Activated T-helper 2 cell treated with anti-CD3 and anti-CD28 coated beads, Interferon-gamma antibody, Interleukin-2, Interleukin-4, amounts not matched to agents 10 μg/mL and 5 μg/mL and 100 μg/mL, durations not matched to agents 14 hours and 24 hours and 36 hours (primary cell): ENCODE measurements at places on chromosomes 1 and 21. TPM values are rescaled to one million over a fixed set of nuclear protein-coding genes. Genes with fewer than 3 reads are reported as not detected.

- no peak for DNase-seq
Observed at GRCh38 chr1:231411036-231411531, 11.0 kb downstream of the EGLN1 start.

DNA sequence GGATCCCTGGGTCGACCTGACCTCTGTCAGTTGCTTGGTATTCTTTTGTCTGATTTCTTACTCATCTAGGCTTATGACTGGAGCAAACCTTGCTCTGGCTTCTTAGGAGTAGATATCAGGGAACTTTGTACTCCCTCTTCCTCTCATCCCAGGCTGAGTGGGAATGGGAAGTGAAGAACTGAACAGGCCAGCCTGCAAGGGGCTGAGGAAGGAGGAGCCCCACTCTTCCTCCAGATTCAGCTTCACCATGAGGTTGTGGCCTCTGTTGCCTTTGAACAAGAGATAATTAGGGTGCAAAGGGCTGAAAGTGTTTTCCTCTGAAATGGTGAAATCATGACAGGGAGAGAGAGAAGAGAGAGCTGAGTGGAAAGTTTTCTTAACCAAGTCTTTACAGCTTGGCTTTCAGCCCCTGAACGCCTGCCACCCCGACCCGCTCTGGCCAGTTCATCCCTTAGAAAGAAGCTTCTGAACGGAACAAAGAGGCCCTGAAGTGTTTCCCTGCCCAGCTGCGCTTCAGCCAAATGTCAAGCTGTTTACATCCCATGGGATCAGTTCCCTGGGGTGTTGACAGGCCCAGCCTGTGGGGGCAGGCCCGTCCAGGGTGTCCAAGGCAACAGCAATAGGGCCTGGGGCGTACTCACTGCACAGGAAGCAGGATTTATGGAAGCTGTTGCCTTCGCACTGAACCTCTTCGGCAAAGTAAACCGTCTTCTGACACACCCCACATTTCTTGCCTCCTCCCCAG is 11.2 kb downstream of the CSRP1 start:
- no peak for DNase-seq

DNA sequence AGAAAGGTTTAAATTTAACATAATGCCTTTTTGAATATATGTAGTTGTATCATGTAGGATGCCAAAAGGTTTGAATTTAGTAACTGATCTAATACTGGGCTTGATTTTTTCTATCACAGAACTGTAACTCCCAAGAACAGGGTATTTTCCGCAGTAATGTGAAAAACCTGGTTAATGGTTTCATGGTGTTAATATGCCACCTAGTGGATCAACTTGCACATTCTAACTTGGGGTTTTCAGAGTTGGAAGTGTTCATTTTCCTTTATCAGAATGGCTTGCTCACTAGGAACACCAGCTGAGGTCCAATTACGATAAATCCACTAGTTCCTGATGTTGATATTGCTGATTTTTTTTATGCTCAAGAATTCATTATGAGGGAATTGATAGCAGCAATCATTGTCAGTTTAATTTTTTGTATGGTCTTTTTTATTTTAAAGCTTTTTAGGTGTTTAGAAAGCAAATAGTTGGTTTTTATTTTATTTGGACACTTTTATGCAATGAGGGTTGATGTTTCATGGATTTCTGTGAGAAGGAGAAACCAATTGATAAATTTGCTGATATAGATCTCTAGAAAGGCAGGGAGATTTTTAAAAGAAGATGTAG is 157.2 kb downstream of the PLA2G4A start:
- no peak for DNase-seq

The KISS1 gene
- total RNA-seq = not detected in 2 replicates

DNA sequence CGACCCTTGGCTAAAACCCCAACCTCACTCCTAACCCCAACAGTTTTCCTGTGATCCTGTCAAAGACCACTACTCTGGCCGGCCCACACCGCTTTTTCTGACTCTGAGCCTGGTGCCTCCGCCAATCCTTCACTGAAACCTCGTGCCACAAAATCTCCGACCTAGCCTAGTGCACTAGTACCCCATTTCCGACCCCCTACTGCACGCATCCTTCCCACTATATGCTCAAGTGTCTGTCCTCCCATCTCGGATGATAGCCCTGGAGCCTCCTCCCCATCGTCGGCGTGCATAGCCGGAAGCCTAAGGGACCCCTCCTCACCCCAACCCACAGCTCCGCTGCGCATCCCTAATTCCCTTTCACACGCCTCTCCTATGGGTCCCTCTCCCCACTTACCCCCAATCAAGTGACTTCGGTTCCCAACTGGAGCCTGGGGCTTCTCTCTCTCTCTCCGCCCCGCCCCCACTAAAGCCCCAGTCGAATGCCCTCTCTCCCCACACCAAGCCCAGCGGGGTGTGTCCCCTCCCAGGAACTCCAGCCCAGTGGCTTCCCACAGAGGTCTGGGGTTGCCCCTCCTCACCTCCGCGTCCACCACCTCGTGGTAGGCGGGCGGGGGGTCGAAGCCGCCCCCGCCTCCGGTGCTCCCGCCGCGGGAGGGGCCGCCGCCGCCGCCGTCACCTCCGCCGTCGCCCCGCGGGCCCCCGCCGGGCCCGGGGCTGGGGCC is 791 bp downstream of the USP24 start:
- DNase-seq = peak; percentile 17

- no peak for DNase-seq
Observed at GRCh38 chr21:38171723-38172344, 85.0 kb upstream of the KCNJ15 start.

DNA sequence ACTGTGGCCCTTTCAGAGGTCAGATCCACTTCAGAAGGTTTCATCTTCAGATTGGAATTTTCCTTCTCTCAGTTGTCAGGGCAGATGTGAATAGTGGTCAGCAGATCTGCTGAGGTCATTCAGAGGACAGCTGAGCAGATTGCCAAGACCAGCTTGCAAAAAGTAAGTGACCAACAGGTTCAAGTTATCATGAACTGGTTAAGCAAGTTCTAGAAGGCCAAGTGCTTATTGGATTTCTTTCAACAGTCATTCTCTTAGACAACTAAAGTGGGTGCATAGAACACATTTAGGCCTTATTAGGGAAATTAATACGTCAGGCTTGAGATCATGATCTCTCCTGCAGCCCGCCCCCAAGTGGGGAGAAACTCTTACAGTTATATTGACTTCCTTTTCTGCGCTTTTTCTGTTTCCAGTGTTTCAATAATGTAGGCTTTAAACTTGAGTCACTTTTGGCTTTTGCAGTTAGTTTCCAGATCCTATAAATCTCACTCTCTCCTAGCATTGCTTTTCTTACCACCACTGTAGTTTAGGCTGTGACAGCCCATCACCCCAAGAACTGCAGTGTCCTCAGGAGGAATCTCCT is 96.4 kb downstream of the C1orf21 start:
- DNase-seq = no peak

- no peak for DNase-seq
Observed at GRCh38 chr21:46551636-46552241, 53.1 kb downstream of the S100B start.

DNA sequence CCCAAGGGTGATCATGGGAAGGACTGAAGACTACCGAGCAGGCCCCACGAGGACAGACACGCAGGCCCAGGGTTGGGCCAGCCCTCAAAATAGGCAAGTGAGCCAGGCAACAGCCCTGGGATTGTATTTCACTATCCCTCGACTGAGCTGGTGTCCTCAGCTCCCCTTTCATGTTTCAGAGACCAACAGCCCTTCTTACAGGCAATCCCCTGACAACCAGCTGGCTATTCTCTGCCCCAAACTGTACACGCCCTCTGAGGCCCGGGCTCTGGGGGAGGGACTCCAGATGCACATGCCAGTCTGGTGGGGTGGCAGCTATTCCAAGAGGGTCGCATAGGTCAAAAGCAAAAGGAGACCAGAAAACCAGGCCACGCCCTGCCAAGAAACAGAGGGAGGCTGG is 243.0 kb downstream of the TOMM20 start:
- no peak for DNase-seq

The SELP gene
- total RNA-seq = 0.16 and 0.25 TPM in 2 replicates

- no peak for DNase-seq
Observed at GRCh38 chr1:155195201-155196102, 12.2 kb downstream of the THBS3 start.

GRCh38 chr1:76690766-76691165 is 176.5 kb upstream of the ST6GALNAC5 start:
- DNase-seq = no peak

The ANKRD65 gene
- not detected in 2 replicates for total RNA-seq

DNA sequence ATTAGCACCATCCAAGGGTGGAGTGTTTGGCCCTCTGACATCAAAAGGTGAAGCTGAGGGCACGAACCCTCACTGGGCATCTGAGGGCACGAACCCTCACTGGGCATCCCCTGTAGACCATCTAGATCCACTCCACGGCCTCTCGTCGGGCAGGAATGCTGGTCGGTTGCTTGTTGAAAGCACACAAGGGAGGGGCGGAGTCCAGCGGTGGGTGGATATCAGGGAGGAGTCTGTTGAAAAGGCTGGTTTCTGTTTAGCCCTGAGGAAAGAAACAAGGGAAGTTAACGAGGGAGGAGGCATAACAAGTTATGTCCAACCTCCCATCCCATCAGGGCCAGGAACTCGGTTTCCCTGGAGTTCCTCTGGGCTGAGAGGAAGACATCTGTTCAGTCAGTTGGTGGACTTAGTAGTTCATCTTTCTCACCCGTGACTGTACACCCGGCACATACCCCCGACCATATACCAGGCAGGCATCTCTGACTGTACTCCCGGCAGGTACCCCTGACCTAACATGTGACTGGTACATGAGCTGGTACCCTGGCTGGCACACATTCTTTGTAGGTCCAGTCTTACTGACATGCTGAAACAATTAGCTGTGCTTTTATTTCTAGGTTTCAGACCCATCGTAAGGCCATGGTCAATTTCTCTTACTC is 32.1 kb upstream of the PDE9A start:
- no peak for DNase-seq

GRCh38 chr1:91591175-91591974 is 90.7 kb downstream of the CDC7 start:
- peak; percentile 16 for DNase-seq

DNA sequence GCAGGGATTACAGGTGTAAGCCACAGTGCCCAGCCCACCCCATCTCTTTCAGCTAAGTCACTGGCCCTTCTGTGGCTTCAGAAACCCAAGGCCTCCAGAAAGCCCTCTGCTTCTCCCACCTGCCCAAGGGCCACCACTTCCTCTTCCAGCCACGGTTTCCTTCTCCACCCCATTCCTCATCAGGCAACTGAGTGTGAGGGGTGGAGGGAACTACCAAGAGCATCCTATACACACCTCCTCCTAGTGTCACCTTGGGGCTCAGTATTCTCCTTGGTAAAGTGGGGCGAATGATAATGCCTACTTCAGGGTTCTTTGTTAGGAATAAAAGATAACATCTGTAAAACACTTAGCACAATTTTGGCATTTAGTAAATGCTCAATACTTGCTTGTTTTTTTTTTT is 30.0 kb downstream of the KNCN start:
- DNase-seq = no peak

GRCh38 chr1:176996456-176997090 is 167.9 kb downstream of the ASTN1 start:
- no peak for DNase-seq

DNA sequence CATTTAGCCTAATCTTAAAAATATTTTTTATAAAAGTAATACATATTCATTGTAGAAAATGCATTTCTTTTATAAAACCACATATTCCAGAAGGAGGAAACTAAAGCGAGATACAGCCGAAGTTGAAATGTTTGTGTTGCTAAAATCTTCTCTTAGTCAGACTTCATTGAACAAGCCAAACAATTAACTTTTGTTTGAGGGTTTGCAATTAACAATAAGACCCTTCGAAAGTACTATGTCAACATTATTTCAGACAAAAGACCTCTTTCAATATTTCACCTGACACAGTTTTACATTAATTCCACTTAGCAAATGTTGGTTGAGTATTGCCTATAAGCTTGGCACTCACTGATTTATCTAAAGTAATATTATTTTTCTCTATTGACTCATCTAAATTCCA is 354.0 kb upstream of the ADAMTS5 start:
- DNase-seq = no peak

The PLCH2 gene
- total RNA-seq = 2.6 and 2.8 TPM in 2 replicates

GRCh38 chr1:201090541-201090940 is 21.7 kb downstream of the CACNA1S start:
- no peak for DNase-seq

DNA sequence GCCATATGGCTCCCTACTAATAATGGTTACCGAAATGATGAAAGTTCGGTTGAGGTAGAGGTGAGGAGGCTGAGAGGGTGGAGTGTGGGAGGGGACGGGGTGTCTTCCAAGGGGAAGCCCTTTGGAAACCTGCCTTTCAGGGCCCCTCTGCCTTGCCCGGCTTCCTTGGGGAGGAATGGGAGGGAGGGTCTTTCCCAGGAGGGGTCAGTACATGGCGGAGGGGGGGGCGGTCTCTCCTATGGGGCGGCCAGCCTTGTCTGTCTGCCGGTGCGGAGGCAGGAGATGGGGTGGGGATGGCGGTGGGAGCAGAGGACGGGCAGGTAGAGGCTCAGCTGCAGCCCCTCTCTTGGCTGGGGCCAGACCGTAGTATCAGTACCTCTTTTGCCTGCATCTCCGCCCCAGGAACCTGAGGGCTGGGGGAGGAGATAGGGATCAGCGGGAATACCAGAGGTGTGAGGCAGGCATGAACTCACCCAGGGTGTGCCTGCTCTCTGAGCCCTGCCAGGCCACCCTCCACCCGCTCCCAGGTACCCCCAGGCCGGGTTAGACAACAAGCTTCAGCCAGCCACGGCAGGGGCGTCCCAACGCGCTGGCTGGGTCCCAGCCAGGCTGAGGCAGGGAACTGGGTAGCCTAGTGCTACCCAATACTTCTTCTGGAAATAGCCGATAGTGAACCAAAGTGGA is 79.4 kb upstream of the POU3F1 start:
- no peak for DNase-seq

- no peak for DNase-seq
Observed at GRCh38 chr1:230545181-230545580, 97.1 kb upstream of the COG2 start.

DNA sequence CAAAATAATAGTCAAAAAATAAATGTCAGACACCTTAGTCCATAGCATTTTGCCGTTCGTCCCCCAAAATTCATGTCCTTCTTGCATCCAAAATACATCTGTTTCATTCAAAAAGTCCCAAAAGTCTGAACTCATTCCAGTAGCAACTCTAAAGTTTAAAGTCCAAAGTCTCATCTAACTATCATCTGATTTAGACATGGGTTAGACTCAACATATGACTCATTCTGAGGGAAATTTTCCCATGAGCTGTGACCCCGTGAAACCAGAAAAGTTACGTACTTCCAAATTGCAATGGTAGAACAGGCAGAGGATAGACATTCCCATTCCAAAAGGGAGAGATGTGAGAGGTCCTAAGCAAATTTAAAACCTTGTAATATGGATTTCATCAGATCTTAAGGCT is 48.6 kb upstream of the CACHD1 start:
- DNase-seq = no peak

The HRNR gene
- total RNA-seq = not detected in 2 replicates

GRCh38 chr1:93358293-93358692 is 12.6 kb downstream of the DR1 start:
- no peak for DNase-seq

The SLAMF9 gene
- total RNA-seq = not detected in 2 replicates

The SPATA6 gene
- total RNA-seq = 1.2 and 1.4 TPM in 2 replicates

The GNAT2 gene
- 0.18 TPM in 1 of 2 replicates, not detected in the other for total RNA-seq

GRCh38 chr1:56063461-56063860 is 515.9 kb downstream of the PLPP3 start:
- DNase-seq = no peak

- DNase-seq = peak; percentile 52
Observed at GRCh38 chr1:62271948-62272728, 47.1 kb downstream of the KANK4 start.
